GM04504 (cell line): ENCODE measurements at places on chromosomes 1 and 21.

DNA sequence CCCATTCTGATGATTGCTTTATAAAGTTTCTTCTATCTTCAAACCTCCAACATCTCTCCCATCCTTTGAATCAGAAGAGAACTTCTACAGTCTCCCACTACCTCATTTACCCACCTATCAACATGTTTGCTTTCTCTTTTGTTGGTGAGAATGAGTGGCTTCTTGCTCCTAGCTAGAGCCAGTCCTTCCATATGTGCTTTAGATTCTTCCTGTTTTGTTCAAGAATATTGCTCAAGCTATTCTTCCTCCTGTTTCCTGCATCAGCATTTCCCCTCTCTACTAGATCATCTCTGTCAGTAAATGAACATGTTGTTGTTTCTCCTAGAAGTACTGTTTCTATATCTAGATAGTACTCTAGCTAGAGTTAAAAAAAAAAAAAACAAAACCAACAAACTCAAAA lies 6.3 kb downstream of the ATF6 start:
- no peak for DNase-seq

GRCh38 chr21:45410865-45411809 lies 6.2 kb downstream of the COL18A1 start:
- no peak for DNase-seq

DNA sequence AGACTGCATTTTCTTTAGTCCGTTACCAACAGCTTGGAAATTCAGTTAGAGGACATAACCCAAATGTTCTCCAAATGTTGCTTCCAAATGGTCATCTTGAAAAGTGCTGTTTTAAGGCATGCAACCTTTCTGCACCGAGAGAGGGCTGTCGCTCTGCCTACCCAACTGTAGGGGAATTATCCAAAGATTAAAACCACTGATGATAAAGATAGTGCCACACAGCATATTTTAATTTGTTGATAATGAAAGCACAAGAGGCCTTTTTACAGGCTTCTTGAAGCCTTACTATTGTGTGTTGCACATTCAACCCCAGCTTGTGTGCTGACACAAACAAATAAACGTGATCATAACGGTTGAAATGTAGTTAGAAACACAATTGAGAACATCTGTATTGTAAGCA lies 121.5 kb downstream of the LMO4 start:
- no peak for DNase-seq

DNA sequence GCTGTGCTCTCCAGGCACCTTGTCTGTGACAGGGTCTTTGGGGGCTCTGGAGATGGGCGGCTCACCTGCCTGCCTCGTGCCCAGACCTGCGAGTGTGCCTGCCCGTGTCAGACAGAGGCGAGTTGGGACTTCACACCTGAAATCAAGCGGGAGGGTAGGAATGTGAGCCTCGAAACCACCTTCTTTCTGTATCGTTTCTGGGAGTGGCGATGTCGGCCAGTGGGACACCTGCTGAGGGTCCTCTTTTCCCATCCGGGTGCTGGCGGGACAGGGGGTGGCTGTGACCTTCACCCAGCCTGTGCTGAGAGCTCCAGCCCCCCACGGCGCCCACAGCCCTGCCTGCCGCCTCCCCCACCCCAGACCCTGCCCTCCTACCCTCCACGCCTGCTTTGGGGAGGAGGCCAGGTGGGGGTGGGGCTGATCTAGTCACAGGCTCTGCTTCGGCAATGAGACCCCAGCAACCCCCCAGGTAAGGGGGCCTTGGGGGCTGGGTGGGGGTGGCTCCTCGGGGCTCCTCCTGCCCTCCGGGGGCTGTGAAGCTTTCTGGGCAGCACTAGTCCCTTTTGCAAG lies 15.6 kb upstream of the FAAP20 start:
- no peak for DNase-seq

GRCh38 chr1:248786156-248786555 lies 30.6 kb upstream of the LYPD8 start:
- no peak for DNase-seq

- no peak for DNase-seq
These were observed 204.3 kb upstream of the RAB4A start for GRCh38 chr1:229066591-229066990.

- DNase-seq = no peak
These were observed 119.1 kb downstream of the PTPRU start for GRCh38 chr1:29355375-29355774.

DNA sequence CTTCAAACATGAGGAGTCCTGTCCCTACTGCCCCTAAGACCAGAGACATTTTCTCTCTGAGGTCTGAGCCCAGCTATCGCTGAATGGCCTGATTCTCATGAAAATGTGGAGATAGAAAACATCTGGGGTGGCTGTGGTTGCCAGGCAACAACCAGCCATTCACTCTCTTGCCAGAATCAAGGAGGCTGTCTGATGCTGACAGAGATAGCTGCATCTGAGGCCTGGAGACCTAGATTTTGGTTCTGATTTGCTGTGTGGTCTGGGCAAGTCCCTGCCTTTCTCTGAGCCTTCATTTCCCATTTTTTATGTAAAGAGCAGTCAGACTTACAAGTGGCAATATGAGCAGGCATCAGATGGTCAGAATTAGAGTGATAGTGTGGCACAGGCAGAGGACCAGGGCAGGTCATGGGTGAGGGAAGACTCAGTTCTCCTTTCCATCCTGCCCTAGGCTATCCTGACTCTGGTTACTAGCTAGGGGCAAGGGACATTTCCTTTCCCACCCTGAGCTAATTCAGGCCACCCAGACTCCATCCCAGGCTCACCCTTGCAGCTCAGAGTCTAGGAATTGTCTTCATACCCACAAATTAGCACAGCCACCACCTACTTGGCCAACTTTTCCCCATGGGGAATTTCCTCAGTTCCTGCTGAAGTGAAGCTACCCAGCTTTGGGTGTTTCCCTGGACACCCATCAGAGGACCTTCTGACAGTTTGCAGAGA lies 20.0 kb upstream of the RNF19B start:
- peak; percentile 66 for DNase-seq

DNA sequence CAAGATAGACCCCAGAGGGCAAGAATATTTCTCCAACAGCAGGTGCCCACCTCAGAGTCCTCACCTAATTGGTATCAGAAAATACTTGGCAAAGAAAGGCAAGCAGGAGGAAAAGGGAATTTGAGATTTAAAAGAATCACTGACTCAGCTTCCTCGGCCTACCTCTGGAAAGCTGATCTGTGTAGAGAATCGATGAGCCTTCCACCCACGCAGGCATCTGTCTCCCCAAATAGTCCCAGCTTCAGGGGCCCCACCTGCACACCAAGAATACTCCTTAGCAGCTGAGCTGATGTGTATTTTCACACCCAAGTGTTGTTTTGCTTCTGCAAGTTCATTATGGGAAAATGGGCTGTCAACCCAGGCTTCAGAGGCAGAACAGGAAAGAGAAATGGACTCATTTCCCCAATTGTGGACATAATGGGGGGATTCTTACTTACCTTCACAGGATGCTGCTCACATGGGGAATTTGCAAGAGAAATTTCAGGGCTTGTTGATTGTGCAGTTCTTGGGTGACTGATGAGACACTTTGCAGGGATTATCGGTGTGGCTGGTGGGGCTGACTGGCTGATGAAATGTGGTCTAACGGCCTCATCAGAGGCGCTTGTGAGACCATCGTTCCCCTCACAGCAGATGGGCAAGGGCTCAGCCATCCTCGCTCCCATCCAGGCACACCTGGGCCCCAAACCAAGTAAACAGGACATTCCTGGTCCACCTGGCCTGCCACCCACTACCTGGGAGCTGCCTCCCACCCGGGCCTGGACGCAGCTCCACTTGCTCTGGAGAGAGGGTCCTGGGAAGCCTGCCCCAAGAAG lies 436.3 kb downstream of the PTPRU start:
- DNase-seq = no peak

- DNase-seq = no peak
These were observed 29.0 kb downstream of the POU2F1 start for GRCh38 chr1:167249702-167250101.

DNA sequence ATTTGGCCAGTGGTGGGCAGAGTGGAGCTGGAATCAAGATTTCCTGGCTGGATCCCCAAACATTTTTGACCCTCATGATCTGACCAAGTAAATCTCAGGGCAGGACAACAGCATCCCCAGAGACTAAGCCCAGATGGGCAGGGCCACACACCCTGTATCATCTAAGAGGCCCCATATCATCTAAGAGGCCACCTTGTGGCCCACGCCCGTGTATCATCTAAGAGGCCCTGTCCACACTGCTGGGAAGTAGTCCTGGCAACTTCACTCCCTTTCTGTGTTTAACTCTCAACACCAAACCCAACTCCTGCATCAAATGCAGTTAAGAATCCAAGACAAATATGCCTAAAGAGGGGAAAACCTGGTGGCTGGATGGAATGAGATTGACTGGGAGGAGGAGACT lies 81.6 kb upstream of the SSX2IP start:
- no peak for DNase-seq

DNA sequence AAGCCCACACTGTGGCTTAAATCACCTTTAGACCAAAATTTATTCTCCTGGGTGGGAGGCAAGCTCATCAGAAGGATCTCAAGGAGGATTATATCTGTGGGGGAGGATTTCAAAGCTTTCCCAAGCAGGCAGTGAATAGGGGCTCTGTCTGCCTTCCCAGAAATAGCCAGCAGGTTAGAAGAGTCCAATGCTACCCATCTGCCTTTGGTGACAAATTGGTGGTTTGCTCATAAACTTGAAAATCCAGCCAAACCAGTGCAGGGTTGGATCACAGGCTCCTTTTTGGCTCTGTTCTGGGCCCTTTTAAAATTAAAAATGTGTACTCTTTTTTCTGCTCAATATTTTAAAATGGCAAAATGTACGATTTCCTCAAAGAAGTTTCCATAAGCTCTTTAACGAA lies 118.9 kb upstream of the ZC3H11B start:
- DNase-seq = no peak

DNA sequence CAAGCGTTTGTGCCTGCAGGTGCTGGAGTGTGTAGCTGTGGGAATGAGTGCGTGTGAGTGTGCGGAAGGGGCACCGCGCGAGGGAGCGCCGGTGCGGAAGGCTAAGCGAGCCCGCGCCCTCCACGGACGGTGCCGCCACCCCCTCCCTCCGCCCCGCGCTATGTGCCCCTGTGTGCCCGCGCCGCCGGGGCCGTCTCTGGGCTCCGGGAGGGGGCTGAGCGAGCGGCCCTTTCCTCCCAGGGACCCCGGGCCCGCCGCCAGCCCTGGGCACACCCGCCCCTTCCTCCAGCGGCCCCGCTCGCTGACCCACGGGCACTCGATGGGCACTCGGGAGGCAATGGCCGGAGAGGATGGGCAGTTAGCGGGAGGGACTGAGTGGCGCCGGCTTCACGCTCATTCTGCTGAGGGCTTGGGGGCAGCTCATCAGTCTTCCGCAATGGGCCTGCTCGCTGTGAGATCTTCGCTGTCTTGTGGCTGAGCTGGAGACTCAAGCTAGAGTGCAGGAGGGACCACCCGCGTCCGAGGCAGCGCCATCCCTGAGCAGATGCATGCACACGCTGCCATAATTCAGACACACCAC lies 8.6 kb upstream of the ADGRB2 start:
- DNase-seq = no peak

DNA sequence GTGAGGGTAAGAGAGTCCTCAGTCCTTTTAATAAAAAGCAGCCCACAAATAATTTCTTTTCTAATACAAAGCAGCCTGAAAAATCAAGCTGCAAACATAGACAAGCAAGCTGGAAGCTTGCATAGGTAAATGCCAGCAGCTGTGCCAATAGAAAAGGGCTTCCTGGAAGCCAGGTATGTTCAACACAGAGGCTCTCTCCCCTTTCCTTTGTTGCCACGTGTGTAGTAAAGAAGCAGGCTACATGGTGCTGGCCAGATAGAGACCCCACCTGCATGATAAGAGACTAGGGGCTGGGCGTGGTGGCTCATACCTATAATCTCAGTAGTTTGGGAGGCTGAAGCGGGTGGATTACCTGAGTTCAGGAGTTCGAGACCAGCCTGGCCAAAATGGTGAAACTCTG lies 50.1 kb upstream of the ERRFI1 start:
- no peak for DNase-seq

GRCh38 chr1:24925082-24925779 lies 4.8 kb downstream of the RUNX3 start:
- DNase-seq = no peak

DNA sequence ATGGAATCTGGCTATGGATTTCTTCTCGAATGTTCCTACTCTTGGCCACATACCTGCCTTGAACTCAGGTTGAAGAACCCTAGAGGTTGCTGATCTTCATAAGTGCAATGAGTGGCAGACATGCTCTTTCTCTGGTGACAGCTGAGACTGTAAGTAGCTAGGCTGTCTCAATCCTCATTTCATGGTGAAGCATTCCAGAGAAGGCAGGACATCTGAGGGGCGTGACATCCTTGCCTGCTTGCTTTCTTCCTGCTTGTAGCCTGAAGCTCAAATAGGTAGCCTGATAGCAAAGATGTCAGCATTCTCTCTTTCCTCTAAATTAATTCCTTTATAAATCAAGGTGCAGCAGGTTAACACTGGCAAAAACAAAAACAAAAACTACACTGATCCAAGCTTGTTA lies 114.6 kb upstream of the MAGI3 start:
- DNase-seq = no peak

DNA sequence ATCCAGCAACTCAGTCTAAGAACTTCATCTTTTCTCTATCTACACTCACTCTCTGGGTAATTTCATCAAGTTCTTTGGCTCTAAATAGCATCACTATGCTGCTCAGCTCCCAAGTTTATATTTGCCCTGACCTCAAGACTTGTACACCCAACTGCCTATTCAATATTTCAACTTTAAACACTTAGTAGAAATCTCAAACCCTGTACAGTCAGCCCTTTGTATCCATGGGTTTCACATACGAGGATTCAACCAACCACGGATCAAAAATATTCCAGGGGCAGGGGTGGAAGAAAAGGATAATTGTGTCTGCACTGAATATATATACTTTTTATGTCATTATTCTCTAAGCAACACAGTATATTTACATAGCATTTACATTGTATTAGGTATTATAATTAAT lies 13.9 kb downstream of the ASH1L start:
- no peak for DNase-seq

GRCh38 chr1:27889506-27889905 lies 17.2 kb downstream of the THEMIS2 start:
- no peak for DNase-seq

DNA sequence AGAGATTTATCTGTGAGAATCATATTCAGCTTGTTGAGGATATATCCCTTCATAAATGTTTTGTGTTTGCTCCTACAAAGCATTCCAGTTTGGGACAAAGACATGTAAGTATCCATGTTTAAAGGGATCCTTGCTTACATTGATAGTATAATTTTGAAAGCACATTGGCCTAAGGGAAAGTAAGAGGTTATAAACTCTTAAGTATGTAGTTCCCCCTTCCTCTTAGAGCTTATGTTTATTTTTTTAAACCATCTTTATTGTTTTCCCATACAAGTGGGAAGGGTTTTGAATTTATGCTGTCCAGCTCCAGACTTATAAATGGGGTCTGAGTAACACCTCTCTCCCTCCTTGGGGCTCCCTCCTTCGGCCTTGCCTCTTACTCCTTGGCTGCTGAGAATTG lies 481.5 kb downstream of the LMO4 start:
- no peak for DNase-seq

- no peak for DNase-seq
These were observed at the start of gene SH2D1B for GRCh38 chr1:162412002-162412401. TSS of gene SH2D1B (minus strand) at chr1:162412136. CDS start at chr1:162412016, 120 bp downstream.

GRCh38 chr1:160429702-160430535 lies 29.6 kb downstream of the VANGL2 start:
- DNase-seq = no peak

GRCh38 chr21:44297525-44298290 lies 2.1 kb upstream of the PFKL start:
- DNase-seq = peak; percentile 56

- no peak for DNase-seq
These were observed 101.3 kb upstream of the ACTL8 start for GRCh38 chr1:17653728-17654351.

GRCh38 chr1:29669912-29670311 lies 433.6 kb downstream of the PTPRU start:
- DNase-seq = no peak

- DNase-seq = no peak
These were observed 76.7 kb downstream of the PRDM16 start for GRCh38 chr1:3145532-3146325.
